ENCODE measurements at places on chromosomes 2 and 18.

GRCh38 chr2:102630458-102630857 is 11.1 kb downstream of the SLC9A2 start:
- DNase-seq = no peak

DNA sequence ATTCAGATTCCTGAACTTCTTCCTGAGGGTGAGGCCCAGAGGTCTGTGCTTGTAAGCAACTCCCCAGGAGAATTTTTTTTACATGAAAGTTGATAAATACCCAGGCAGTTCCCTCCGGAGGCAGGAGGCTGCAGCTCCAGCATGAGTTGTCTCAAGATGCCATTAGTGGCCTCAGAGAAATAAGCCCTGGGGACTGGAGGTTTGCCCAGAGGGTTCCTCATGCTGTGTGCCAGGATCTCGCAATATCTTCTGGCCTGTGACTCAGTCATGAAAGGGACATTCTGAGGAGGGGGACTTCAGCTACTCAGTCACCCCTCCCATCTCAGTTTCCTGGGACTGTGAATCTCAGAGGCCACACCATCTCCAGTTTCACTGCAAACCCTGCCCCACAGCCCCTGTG is 49.9 kb downstream of the LYPD1 start:
- no peak for DNase-seq

DNA sequence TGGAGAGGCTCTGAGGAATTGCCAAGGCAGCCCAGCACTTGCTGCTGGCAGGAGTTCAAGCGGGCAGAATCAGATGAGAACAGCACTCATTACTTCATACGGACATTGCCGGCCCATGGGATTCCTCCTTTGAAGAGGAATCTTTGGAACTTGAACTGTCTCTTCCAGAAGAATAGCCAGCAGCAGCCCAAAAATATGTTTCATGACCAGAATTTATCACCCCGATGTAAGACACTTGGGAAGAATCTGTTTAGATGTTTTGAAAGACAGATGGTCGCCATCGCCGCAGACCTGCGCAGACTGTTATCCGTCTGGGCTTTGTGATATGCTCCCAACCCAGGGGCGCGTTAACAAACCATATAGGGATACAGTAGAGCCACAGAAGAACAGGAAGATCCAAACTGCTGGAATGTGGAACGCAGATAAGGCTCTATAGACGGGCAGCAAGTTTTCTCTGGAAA is 3.7 kb upstream of the ADI1 start:
- no peak for DNase-seq

DNA sequence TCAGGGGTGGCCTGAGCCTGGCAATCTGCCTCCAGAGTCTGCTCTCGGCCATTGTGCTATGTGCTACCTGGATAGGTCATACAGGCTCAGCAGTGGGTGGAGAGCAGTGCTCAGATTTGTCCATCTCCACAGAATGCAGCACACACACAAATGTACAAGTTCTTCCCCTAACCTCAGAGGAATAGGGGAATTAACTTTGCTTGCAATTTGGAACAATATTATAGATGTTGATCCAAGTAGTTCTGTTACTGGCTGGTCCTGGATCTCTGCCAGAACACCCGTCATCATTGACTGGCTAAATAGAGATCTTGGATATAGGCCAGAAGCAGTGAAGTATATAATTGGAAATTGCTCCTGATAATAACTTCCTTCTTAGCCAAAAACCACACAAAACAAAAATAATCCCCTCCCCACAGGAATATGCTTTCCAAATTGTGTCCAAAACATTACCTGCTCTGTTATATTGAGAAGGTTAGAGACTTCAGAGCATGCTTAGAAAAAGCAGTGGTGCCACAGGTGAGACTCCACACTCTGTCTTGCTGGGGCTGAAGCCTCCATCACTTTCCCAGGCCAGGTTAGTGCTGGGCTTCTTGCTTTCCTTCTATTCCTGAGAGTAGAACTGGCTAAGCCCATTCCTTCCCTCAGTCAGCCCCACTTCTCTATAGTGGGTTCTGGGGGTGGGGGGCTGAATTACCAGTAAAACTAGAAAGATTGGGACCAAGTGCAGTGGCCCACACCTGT is 38.8 kb downstream of the NCAPH start:
- DNase-seq = peak; percentile 85

GRCh38 chr2:86747711-86748639 is 27.9 kb downstream of the RMND5A start:
- peak; percentile 6 for DNase-seq

GRCh38 chr2:38462121-38462661 is 85.1 kb upstream of the ATL2 start:
- DNase-seq = no peak

DNA sequence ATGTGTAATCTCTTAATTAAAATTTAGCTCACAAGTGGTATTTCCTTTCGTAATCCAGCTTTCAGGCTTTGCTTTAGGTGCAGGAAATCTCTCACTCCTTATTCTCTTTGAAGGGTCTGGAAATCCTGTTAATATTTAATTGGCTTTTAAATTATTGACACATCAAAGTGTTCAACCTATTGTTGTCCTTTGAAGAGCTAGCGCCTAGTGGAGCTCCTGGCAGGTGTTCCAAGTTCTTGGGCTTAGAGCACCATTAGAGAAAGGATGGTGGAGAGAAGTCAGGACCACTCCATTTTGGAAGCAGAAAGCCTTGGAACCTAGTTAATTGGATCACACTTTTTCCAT is 92.4 kb downstream of the CABLES1 start:
- peak; percentile 27 for DNase-seq

GRCh38 chr2:160674146-160674750 is 180.6 kb upstream of the RBMS1 start:
- no peak for DNase-seq

DNA sequence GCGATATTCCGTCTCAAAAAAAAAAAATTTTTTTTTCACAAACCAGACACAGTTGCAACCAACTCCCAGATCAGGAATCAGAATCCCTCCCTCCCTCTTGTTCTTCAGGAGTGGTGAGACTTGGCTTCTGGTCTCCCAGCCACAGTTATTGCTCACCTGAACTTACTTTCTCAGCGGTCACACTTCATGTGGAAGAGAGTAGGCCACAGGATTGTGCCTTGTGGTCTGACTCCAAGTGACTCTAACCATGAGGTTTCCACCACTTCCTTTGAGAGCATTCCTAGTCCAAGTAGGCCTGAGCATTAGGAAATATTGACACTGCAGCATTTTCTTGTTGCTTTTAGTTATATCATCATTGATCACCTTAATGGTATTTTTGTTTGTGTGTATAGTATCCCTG is 12.1 kb downstream of the FMNL2 start:
- no peak for DNase-seq

DNA sequence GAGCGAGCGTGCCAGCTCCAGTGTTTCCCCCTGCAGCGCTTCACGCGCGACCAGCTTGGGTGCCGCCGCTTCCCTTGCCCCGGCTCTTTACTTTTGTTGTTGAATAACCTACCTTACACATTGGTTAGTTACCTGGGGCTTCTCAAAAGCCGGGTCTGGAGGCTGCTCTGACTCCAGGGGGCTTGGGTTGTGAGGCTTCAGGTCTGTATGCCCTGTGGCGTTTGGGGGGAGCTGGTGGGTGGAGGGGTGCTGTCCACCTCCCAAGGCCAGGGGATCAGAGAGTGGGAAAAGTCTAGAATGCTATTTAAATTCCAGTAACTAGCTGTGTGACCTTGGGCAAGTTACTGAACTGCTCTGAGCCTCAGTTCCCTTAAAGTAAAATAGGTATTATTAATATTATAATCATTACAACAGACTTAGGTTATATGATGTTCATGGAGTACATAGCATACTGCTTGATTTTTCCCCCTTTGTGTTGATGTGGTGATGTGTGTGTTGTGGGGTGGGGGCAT is 770 bp downstream of the LYPD6B start:
- no peak for DNase-seq

- no peak for DNase-seq
Observed at GRCh38 chr2:161033059-161033660, 127.1 kb upstream of the TANK start.

GRCh38 chr2:45029215-45029614 is 20.0 kb upstream of the SIX2 start:
- peak; percentile 15 for DNase-seq

DNA sequence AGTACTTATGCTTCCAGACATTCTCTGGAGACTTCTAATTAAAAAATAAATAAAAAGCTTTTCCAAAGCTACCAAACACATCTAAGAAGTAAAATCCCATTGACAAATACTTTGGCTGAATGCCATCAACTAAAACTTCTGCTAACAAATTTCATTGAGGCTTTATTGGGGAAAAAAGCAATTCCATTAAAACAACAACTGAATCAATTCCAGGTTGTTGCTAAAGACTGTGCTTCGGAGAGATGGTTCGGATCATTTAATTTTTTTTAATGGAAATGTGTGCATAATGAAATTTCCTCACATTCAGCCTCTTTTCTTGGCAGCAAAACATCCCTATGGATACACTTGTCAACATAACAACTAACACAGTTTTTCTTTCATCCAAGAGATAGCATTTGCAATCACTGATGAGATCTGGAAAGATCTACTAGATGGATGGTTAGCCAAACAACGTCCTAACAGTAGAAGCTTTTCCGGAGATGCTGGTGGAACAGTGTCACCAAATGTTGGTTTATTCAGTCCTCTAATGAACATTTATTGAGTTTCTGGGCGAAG is 446.1 kb upstream of the FAM98A start:
- DNase-seq = no peak

GRCh38 chr2:115443539-115444185 is 1001.2 kb downstream of the DPP10 start:
- no peak for DNase-seq

DNA sequence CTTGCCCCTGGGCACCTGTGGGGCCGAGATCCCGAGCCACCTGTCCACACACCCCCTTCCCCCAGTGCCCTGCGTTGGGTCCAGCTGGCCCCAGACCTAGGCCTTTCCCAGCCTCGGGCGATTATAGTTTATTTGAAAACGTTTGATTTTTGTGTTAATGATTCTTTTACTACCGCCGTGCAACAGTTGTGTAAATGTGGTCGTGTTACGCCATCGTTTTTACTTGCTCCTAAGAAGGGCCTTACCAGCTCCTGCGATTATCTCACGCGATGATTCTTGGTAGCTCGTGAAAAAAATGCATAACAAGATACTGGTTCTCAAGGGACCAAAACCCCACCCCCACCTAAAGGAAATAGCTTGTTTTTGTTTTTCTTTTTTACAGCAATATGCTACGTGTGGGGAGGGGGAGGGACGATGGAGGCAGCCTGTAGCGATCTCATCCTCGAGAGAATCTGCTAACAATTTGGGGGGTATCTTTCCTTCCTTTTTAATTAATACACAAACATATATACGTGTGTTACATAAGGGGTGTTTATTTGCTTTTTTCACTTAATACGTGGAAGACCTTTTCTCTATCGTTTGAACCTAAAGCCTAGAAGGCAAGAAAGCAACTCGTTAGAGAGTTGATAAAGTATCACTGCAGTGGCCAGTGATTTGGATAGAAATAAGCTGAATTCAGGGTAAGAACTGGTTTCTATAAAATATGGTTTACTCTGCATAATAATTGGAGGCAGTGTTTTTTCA is 1.0 kb downstream of the ZDBF2 start:
- DNase-seq = no peak

GRCh38 chr2:23208339-23208738 is 176.6 kb upstream of the KLHL29 start:
- no peak for DNase-seq

- DNase-seq = no peak
Observed at GRCh38 chr2:142299021-142299420, 168.2 kb upstream of the LRP1B start.

DNA sequence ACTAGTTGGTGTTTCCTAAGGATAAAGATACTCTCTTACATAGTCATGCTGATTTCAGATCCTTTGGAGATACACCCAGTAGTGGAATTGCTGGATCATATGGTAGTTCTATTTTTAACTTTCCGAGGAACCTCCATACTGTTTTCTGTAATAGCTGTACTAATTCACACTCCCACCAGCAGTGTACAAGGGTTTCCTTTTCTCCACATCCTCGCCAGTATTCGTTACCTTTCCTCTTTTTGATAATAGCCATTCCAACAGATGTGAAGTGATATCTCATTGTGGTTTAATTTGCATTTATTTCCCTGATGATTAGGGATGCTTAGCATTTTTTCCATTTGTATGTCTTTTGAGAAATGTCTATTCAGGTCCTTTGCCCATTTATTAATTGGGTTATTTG is 34.0 kb downstream of the ACTR2 start:
- DNase-seq = no peak

DNA sequence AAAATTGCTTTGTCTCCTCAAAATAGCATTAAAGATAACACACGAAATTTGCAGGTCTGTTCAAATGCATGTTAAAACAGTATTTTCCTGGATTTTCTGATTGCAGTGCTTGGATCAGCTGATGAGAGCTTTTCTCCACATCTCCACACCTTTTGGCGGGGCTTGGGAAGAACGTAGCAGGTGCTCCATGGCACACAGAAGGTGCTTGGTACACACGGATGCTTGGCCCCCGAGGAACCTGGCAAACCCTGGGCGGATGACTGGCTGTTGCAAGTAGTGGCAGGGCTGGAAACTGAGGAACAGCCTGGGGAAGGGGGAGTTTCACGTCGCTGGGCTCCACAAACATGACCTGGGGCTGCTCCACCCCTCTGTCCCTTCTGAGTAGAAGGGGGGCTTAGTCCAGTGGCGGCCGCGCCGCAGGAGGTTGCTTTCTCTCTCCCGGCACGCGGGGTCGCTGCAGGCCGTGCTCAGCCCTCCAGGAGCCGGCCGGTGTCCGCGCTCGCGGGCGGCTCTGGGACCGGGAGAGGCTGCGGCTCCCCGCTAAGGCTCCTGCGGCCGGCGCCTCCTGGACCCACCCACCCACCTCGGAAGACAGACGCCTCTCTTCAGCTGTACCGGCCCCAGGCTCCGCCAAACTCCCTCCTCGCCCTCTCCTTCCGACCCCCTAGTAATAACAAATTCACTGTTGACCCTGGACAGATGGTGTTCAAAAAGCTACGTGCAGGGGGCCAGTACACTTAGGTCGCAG is 69.3 kb downstream of the MARCO start:
- peak; percentile 2 for DNase-seq

DNA sequence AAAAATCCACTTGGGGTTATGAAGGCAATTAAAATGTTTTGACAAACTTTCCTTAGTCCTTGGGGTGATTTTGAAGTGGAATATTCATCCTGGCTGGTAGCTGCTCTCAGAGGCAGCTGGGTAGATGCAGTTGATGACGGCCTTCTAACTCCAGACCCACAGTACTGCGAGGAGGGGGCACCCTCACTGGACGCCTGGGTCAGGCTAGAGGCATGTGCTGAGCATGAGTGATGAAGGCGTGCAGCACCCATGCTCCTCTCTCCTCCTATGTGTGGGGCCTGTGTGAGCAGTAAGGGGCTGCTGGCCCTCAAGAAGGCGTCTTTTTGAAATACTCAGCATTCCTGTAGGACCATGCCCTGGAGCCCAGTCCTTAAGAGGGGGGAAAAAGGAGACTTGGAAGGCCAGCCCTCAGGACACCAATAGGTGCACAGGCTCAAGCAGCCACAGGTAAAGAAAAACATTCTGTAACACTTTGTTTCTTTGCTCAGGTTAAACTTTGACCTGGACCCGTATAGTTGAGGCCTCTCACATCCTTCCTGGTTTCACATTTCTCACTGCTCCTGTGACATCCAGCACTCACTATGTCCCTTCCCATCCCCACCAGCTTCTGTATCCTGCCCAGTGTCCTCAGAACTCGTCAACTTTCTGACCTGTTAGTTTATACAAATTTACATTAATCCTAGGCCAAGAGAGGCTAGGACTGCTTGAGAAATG is 64.4 kb downstream of the CD8B2 start:
- DNase-seq = no peak

- DNase-seq = no peak
Observed at GRCh38 chr18:2412996-2413751, 158.1 kb downstream of the METTL4 start.

Measured in NCI-H345 (cell line).